Endodermal cell (in vitro differentiated cells): ENCODE measurements at places on chromosomes 2 and 18.

DNA sequence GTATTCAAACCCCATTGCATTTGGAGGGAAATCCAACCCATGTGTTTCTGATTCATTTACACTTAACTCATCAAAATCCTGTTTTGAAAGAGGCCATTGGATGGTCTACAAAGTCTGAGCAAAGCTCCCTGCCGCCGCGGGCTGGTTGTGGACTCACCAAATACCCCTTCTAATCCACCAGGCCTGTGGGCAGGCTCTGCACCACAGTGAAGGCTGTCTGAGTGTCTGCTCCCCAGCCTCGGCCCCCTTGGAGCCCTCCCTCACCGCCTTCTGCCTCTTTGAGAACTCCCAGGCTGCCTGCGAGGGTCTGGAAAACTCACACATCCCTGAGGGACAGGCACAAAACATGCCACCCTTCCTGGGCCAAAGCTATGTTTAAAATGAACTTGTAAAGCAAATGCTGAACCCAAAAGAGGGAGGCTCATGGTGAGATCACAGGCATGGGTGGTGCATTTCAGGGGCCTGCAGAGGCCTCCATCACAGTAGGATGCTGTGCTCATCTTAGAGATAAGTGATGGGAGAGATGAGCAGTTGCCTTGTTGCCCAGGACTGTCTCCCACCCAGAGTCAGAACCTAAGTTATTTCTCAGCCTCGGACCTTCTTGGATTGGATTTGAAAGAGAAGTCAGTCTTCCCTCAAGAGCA lies 225.0 kb downstream of the CYP26B1 start:
- H3K4me3 ChIP-seq: no peak overlapping the region
- no peak overlapping the region for H3K27ac ChIP-seq
- no peaks in the 10 kb centered on the region for H3K27me3 ChIP-seq
- no peaks in the 10 kb centered on the region for H3K4me1 ChIP-seq

DNA sequence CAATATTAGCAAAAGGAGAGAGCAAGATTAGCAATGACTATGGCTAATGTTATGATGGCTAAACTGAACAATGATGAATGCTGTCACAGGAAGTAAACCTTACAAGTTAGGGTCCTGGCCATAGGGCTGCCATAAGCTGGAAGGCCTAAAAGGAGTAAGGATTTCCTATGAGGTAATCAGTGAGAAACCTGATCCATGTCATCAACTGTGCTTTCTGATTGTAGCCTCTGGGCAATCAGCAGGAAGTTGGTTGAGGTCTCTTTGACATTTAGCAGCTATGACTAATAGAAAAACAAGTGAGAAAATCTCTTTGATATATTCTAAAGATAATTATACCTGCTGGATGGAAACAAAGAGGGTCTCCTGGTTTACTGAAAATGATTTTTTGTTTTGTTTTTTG lies 193.0 kb downstream of the RAB3GAP1 start:
- no peak for DNase-seq
- H3K4me1 ChIP-seq: no peaks in the 10 kb centered on the region
- H3K27ac ChIP-seq: no peak overlapping the region

- H3K36me3 ChIP-seq: no peaks in the 10 kb centered on the region
- no peaks in the 10 kb centered on the region for H3K27me3 ChIP-seq
- no peak overlapping the region for H3K4me3 ChIP-seq
- no peaks in the 10 kb centered on the region for H3K4me1 ChIP-seq
- peak; percentile 52 for DNase-seq
- no peak overlapping the region for H3K27ac ChIP-seq
These were observed 140.1 kb upstream of the AQP4 start for GRCh38 chr18:27005589-27005988.

GRCh38 chr2:226424971-226425370 lies 374.6 kb downstream of the IRS1 start:
- H3K27me3 ChIP-seq: no peaks in the 10 kb centered on the region
- no peak overlapping the region for H3K27ac ChIP-seq

- no peaks in the 10 kb centered on the region for H3K27me3 ChIP-seq
- no peaks in the 10 kb centered on the region for H3K4me1 ChIP-seq
- H3K4me3 ChIP-seq: no peak overlapping the region
- H3K36me3 ChIP-seq: no peaks in the 10 kb centered on the region
- peak; percentile 17 for DNase-seq
- H3K27ac ChIP-seq: no peak overlapping the region
These were observed 45.7 kb upstream of the SNED1 start for GRCh38 chr2:240952496-240953246.

- H3K27me3 ChIP-seq: no peaks in the 10 kb centered on the region
- H3K4me3 ChIP-seq: no peak overlapping the region
- no peaks in the 10 kb centered on the region for H3K36me3 ChIP-seq
These were observed 265.9 kb downstream of the CELF4 start for GRCh38 chr18:37299471-37300304.

DNA sequence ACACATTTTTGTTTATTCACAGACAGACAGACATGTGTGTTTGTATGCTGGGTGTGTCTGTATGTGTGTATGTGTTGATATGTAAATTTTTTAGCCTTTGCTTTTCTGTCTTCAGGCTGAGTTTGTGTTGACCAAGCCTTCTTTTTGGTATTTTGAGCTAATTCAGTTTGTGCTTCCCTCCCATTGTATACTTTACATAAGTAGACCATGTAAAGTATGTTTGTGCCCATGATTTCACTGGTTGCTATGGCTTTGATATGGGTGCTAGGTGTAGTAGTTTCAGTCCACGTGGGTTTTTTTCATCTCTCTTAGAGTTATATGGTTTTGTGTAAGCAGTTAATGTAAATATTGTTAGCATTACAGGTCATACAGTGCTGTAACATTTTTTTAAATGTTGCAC lies 129.4 kb upstream of the EPC2 start:
- no peaks in the 10 kb centered on the region for H3K4me1 ChIP-seq
- no peak overlapping the region for H3K27ac ChIP-seq
- no peak overlapping the region for H3K4me3 ChIP-seq
- H3K36me3 ChIP-seq: no peaks in the 10 kb centered on the region
- no peaks in the 10 kb centered on the region for H3K27me3 ChIP-seq
- no peak for DNase-seq

GRCh38 chr2:205343103-205343502 lies 339.2 kb upstream of the NRP2 start:
- no peaks in the 10 kb centered on the region for H3K27me3 ChIP-seq
- peaks cover 4% of the 10 kb centered on the region for H3K4me1 ChIP-seq
- no peak for DNase-seq
- no peak overlapping the region for H3K4me3 ChIP-seq
- H3K36me3 ChIP-seq: no peaks in the 10 kb centered on the region

GRCh38 chr2:95275601-95276243 lies 1.5 kb downstream of the PROM2 start:
- no peaks in the 10 kb centered on the region for H3K36me3 ChIP-seq
- no peak for DNase-seq
- H3K27ac ChIP-seq: no peak overlapping the region
- H3K4me3 ChIP-seq: no peak overlapping the region

DNA sequence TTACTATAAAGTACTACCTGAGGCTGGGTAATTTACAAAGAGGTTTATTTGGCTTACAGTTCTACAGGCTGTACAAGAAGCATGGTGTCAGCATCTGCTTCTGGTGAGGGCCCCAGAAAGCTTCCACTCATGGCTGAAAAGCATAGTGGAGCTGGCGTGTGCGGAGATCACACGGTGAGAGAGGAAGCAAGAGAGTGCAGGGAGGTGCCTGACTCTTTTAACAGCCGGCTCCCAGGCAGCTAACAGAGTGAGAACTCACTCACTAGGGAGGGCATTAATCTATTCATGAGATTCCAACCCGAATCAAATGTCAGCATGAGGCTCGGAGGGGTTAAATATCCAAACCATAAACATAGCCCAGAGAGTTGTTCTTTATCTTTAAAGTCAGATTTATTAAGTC lies 117.3 kb downstream of the LDLRAD4 start:
- H3K27ac ChIP-seq: no peak overlapping the region
- no peak for DNase-seq
- H3K27me3 ChIP-seq: no peaks in the 10 kb centered on the region
- no peaks in the 10 kb centered on the region for H3K36me3 ChIP-seq

- DNase-seq: no peak
- H3K27me3 ChIP-seq: no peaks in the 10 kb centered on the region
- no peak overlapping the region for H3K27ac ChIP-seq
These were observed 124.5 kb downstream of the AQP4 start for GRCh38 chr18:26741048-26741447.

- H3K27ac ChIP-seq: no peak overlapping the region
- no peaks in the 10 kb centered on the region for H3K4me1 ChIP-seq
- H3K4me3 ChIP-seq: no peak overlapping the region
- H3K36me3 ChIP-seq: no peaks in the 10 kb centered on the region
These were observed 146.6 kb upstream of the OTOS start for GRCh38 chr2:240287011-240287410.

GRCh38 chr18:26710470-26711096 lies 154.9 kb downstream of the AQP4 start:
- no peaks in the 10 kb centered on the region for H3K36me3 ChIP-seq
- peaks cover 16% of the 10 kb centered on the region for H3K4me1 ChIP-seq
- H3K4me3 ChIP-seq: peak overlapping the region; percentile 37
- H3K27me3 ChIP-seq: peaks cover 21% of the 10 kb centered on the region
- peak; percentile 58 for DNase-seq

- no peak overlapping the region for H3K4me3 ChIP-seq
- peak; percentile 91 for DNase-seq
- no peak overlapping the region for H3K27ac ChIP-seq
- peaks cover 2% of the 10 kb centered on the region for H3K4me1 ChIP-seq
- peaks cover 18% of the 10 kb centered on the region for H3K36me3 ChIP-seq
These were observed 84.4 kb downstream of the TGOLN2 start for GRCh38 chr2:85243101-85244072.

- no peaks in the 10 kb centered on the region for H3K27me3 ChIP-seq
- DNase-seq: peak; percentile 39
- H3K4me1 ChIP-seq: peaks cover 4% of the 10 kb centered on the region
- H3K27ac ChIP-seq: no peak overlapping the region
- H3K36me3 ChIP-seq: no peaks in the 10 kb centered on the region
These were observed 3.8 kb downstream of the BOK start for GRCh38 chr2:241562269-241562891.

DNA sequence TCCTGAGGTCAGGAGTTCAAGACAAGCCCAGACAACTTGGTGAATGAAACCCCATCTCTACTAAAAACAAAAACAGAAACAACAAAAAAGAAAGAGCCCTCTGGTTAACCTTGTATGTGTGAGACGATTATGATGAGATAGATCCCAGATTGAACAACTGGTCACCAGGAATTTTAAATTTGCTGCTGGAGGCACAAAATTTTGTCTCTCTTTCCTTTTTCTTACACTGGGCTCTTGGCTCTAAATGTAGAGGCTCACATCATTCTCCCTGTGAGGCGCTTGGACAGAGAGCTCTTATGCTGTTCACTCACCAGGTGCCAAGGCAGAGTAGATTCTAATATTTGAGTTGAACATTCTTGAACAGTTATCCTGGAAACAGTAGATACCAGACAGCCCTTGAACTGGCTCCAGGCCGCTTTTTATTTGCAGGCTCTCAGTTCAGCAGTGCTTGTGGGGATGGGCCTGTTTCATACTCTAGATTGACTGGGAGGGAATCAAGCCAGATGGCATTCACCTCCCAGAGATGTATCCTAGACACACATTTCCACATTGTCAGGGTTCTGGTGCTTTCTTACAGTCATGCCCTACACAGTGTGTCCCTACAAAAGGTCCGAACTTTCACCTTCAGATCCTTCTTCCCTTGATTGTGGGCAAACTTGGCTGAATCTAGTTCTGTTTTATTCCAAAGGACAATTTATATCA lies 1159.6 kb downstream of the RPIA start:
- H3K4me3 ChIP-seq: no peak overlapping the region
- no peaks in the 10 kb centered on the region for H3K36me3 ChIP-seq
- no peak for DNase-seq
- H3K27me3 ChIP-seq: no peaks in the 10 kb centered on the region

DNA sequence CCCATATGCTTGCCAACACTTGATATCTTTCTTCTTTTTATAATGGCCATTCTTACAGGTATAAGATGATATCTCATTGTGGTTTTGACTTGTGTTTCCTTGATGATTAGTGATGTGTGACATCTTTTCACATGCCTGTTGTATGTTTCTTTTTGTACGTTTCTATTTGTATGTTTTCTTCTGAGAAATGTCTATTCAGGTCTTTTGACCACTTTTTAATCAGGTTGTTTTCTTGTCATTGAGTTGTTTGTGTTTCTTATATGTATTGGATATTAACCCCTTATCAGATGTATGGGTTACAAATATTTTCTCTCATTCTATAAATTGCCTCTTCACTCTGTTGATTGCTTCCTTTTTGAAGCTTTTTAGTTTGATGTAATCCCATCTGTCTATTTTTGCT lies 42.4 kb downstream of the ABCB11 start:
- H3K27ac ChIP-seq: no peak overlapping the region
- no peaks in the 10 kb centered on the region for H3K27me3 ChIP-seq

GRCh38 chr2:149800624-149801542 lies 213.3 kb upstream of the MMADHC start:
- peak overlapping the region; percentile 22 for H3K27ac ChIP-seq
- peaks cover 10% of the 10 kb centered on the region for H3K4me1 ChIP-seq
- peak; percentile 60 for DNase-seq

DNA sequence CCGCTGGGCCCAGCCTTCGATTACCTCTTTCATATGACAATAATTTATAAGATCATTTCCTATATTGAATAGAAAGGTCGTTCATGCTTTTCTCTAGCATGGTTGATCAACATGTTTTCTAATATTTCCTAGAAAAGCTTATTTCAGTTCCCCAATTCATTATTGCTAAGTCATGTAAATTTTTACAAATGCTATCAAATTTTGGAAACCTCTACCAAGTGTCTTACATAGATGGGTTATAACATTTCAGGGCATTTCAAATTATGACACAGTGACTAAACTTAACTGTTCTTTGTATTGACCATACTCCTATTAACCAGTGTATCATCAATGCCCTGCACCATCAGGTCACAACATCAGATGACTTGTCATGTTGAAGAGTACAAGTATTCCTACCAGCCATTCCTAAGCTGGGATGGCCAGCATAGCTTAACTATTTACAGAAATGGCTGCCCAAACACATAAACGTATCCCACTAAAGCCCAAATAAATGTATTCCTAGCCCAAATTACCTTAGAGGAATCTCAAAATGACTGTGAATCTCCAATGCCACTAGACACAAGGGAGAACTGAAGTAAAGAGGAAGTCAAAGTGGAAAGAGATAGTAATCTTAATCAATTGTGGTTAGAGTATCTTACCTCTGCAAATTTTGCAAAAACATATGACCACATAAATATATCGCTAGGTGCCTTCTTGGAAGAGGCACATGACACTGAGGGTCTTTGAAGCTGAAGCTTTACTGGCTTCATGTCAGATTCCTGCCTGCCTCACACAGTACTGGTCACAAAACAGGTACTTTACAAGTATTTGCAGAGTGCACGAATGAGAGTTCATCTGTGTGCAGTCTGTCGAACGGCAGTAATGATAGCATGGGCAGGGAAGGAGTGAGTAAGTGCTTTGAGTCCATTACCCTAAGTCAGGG lies 87.3 kb upstream of the TLK1 start:
- H3K27me3 ChIP-seq: no peaks in the 10 kb centered on the region
- no peaks in the 10 kb centered on the region for H3K4me1 ChIP-seq
- H3K27ac ChIP-seq: no peak overlapping the region
- no peak overlapping the region for H3K4me3 ChIP-seq
- H3K36me3 ChIP-seq: no peaks in the 10 kb centered on the region

- no peaks in the 10 kb centered on the region for H3K36me3 ChIP-seq
- H3K4me3 ChIP-seq: peak within 1 kb of the TSS; percentile 78
- peaks cover 6% of the 10 kb centered on the region for H3K4me1 ChIP-seq
- DNase-seq: peak; percentile 86
- H3K27ac ChIP-seq: no peak within 1 kb of the TSS
- peaks cover 74% of the 10 kb centered on the region for H3K27me3 ChIP-seq
These were observed at the start of gene MYO5B for GRCh38 chr18:50194631-50195532. Gene MYO5B (minus strand): TSS chr18:50195147. CDS start chr18:50194793, 354 bp downstream.

- H3K36me3 ChIP-seq: no peaks in the 10 kb centered on the region
- no peak overlapping the region for H3K4me3 ChIP-seq
- H3K4me1 ChIP-seq: no peaks in the 10 kb centered on the region
- no peak for DNase-seq
- no peaks in the 10 kb centered on the region for H3K27me3 ChIP-seq
These were observed 970.2 kb upstream of the PIK3C3 start for GRCh38 chr18:40984856-40985255.
